ENCODE measurements at places on chromosomes 4 and X. TPM values are rescaled to one million over a fixed set of nuclear protein-coding genes. Genes with fewer than 3 reads are reported as not detected.
A peak's percentile ranks its signal among the peaks of the same experiment; 100 is the strongest.

GRCh38 chr4:79987401-79987800 is 85.6 kb downstream of the ANTXR2 start:
- H3K4me1 ChIP-seq = no peaks in the 10 kb centered on the region
- DNase-seq = no peak
- H3K27ac ChIP-seq = no peak overlapping the region
- no peaks in the 10 kb centered on the region for H3K27me3 ChIP-seq
- no peaks in the 10 kb centered on the region for H3K36me3 ChIP-seq

GRCh38 chr4:120839334-120839973 is 83.1 kb downstream of the PRDM5 start:
- H3K27ac ChIP-seq = no peak overlapping the region
- no peak overlapping the region for H3K4me3 ChIP-seq
- DNase-seq = no peak
- H3K27me3 ChIP-seq = no peaks in the 10 kb centered on the region

DNA sequence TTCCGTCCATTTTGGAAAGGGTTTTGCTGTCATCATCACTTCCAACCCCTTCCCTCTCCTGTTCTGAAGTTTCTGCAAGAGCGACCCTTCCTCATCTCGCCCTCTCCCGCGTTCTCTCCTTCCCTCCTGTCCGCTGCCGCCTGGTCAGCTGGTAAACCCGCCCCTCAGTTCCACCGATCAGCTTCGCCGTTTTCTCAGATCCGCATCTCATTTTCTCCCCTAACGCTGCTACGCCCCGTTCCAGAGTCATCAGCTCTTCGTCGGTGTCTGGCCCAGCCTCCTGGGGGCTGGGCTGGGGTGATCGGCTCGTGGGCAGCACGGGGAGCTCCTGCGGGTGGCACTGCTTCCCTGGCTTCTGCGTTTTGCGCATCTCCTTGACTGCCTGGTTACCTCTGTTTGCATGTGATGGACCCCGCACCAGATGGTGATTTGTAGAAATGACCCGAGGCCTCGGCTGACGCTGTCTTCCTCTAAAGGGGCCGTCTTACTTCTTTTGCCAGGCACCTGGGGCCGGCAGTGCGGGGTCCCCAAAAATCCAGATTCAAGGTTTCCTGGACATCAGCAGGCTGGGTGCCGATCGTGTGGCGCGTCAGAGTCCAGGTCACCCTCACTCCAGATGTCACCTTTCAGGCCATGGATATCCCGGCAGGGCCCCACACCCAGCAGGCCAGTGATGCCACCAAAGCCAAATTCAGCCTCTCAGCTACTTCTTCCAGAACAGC is 13.4 kb downstream of the CTBP1 start:
- peaks cover 29% of the 10 kb centered on the region for H3K4me1 ChIP-seq
- no peaks in the 10 kb centered on the region for H3K27me3 ChIP-seq
- no peak for DNase-seq
- H3K36me3 ChIP-seq = peaks cover 46% of the 10 kb centered on the region
- H3K4me3 ChIP-seq = no peak overlapping the region

Gene FGFBP2
- total RNA-seq = 2.9 TPM

- peak overlapping the region; percentile 98 for H3K4me3 ChIP-seq
- peak; percentile 80 for DNase-seq
- no peaks in the 10 kb centered on the region for H3K27me3 ChIP-seq
- H3K4me1 ChIP-seq = peaks cover 72% of the 10 kb centered on the region
- H3K27ac ChIP-seq = peak overlapping the region; percentile 100
Measured at GRCh38 chr4:38667085-38667893, 3.3 kb downstream of the KLF3 start.

DNA sequence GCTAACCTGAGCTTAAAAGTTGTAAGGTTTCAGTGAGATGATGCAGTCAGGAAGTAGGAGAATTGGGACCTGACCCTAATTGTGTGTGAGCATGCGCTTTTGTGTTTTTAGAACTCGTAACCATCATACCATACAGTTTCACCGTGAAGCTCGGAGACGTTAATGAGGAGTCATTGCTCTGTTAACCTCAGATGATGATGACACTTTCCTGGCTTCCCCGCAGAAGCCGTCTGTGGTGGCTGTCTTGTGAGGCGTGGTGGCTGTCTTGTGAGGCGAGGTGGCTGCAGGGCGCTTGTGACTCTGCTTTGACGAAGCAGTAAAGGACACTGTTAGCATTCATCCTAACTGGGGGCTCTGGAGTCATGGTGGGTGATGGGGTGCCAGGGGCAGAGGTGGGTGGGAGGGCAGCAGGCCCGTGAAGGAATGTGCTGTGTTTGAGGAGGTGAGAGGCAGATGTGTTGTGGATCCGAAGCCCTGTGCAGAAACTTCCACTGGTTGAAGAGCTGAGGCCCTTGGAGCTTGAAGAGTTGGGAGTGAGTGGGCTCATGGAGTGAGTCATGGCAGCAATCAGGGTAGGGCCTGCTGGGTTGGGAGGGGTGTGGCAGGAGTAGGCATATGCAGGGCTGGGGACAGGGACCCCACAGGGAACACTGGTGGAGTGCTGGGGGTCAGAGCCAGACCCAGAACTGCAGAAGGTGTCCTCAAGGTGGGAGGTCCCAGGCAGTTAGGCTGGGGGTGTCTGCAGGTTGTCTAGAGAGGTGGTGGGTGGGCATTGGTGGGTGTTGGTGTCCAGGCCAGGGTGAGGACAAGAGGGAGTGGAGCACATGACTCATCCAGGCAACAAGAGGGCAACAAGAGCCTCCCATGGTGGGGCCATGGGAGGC is 57.4 kb downstream of the NSD2 start:
- H3K4me1 ChIP-seq = no peaks in the 10 kb centered on the region
- no peaks in the 10 kb centered on the region for H3K36me3 ChIP-seq
- H3K27ac ChIP-seq = no peak overlapping the region
- DNase-seq = no peak

Gene CAPN6
- 0.42 TPM for total RNA-seq

- no peak for DNase-seq
- H3K36me3 ChIP-seq = no peaks in the 10 kb centered on the region
- H3K4me3 ChIP-seq = no peak overlapping the region
- H3K27me3 ChIP-seq = peaks cover 87% of the 10 kb centered on the region
Measured at GRCh38 chr4:112520598-112521122, 4.7 kb upstream of the NEUROG2 start.

Gene SRPX
- 48.3 TPM for total RNA-seq

GRCh38 chr4:21710179-21710835 is 238.3 kb downstream of the KCNIP4 start:
- no peaks in the 10 kb centered on the region for H3K36me3 ChIP-seq
- H3K27me3 ChIP-seq = no peaks in the 10 kb centered on the region
- no peaks in the 10 kb centered on the region for H3K4me1 ChIP-seq
- no peak for DNase-seq
- no peak overlapping the region for H3K4me3 ChIP-seq

DNA sequence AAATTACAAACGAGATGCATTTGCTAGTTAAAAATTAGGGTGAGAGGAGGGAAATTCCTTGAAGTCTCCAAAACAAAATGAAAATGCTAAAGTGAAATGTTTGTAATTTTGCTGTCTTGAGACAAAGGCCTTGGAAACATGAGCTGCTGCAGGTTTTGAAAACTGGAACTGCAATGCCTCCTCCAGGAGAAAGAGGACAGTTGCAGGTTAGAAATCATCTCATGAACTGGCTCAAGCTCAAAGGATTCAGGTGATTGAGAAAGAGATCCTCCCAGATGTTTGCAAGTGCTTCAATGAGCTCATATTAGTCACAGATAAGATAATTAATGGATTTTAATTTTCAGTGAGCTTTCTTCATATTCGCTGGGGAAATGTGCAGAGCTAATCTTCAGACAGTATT is 32.4 kb downstream of the SMPX start:
- H3K36me3 ChIP-seq = no peaks in the 10 kb centered on the region
- DNase-seq = no peak
- peak overlapping the region; percentile 80 for H3K27ac ChIP-seq
- peaks cover 6% of the 10 kb centered on the region for H3K4me1 ChIP-seq
- no peaks in the 10 kb centered on the region for H3K27me3 ChIP-seq
- no peak overlapping the region for H3K4me3 ChIP-seq

Gene ANKRD50
- 4.2 TPM for total RNA-seq

GRCh38 chrX:7314425-7314824 is 166.5 kb upstream of the PUDP start:
- H3K27ac ChIP-seq = no peak overlapping the region
- no peaks in the 10 kb centered on the region for H3K4me1 ChIP-seq
- no peaks in the 10 kb centered on the region for H3K27me3 ChIP-seq
- H3K4me3 ChIP-seq = no peak overlapping the region

DNA sequence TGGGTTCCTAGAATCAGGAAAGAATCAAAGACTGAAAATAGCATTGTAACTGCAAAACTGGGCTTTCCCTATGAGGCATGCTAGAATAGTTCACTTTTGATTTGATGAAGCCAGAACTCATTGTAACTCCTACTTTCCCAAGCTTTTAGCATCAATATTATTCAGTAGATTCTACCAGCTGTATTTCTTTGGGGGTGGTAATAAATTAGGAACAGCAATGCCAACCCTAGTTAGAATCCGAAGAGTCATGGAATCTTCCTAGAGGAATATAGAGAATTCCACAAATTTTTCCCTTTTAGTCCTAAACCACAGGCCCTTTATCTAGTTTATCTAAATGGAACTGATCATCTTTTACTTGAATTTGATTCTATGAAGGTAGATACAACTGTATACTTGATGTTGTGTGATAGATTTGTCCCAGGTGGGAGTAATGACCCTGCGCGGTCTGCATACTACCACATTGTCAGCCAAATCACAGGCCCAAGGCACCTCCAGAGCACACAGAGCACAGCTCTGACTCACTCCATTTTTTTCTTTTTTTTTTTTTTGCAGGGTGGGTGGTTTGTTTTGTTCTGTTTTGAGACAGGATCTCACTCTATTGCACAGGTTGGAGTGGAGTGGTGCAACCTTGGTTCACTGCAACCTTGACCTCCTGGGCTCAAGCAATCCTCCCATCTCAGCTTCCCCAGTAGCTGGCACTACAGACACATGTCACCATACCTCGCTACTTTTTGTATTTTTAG is 66.6 kb downstream of the EDNRA start:
- no peaks in the 10 kb centered on the region for H3K36me3 ChIP-seq
- H3K27ac ChIP-seq = no peak overlapping the region
- no peaks in the 10 kb centered on the region for H3K4me1 ChIP-seq
- DNase-seq = no peak
- no peak overlapping the region for H3K4me3 ChIP-seq
- H3K27me3 ChIP-seq = no peaks in the 10 kb centered on the region

GRCh38 chrX:49308604-49309269 is 5.3 kb downstream of the GAGE10 start:
- no peaks in the 10 kb centered on the region for H3K36me3 ChIP-seq
- no peaks in the 10 kb centered on the region for H3K27me3 ChIP-seq
- peak overlapping the region; percentile 61 for H3K4me3 ChIP-seq
- H3K27ac ChIP-seq = peak overlapping the region; percentile 61
- DNase-seq = no peak

- no peak for DNase-seq
- H3K27me3 ChIP-seq = no peaks in the 10 kb centered on the region
- H3K27ac ChIP-seq = no peak overlapping the region
- H3K4me1 ChIP-seq = no peaks in the 10 kb centered on the region
- no peaks in the 10 kb centered on the region for H3K36me3 ChIP-seq
Measured at GRCh38 chrX:5236096-5236495, 992.6 kb downstream of the NLGN4X start.

DNA sequence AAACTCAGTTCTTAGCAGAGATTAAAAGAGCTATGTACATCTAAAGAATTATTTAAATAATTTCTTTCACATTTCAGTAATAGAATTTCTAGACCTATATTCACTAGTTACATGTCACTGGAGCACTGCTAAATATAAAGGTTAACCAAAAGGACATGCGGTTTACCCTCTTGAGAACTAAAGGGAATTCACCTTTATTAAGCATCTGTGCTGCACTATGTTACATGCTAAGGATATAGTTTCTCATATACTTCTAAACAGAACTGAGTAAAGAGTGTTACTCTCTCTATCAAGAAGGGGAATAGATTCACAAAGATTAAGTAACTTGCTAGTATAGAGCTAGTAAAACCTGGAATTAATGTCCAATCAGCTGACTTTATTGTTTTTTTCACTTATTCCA is 7.6 kb downstream of the SPIN3 start:
- H3K27me3 ChIP-seq = no peaks in the 10 kb centered on the region
- no peaks in the 10 kb centered on the region for H3K4me1 ChIP-seq
- no peaks in the 10 kb centered on the region for H3K36me3 ChIP-seq
- no peak overlapping the region for H3K27ac ChIP-seq

DNA sequence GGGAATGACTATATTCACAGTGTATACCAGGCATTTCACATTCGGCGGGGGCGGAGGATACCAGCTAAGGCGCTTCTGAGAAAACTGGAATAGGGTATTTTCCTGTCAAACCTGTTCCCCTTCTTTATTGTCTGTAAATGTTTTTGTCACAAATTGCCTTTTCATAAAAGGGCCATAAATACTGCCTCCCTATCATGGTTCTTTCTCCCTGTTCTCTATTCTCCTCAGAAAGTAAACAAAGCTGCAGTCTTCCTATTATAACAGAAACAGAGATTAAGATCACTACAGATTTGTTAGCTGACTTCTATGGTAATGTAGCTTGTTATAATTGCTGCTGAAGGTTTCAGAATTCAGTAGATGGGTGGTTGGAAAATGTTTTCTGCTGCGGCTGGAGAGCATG is 32.2 kb downstream of the MID2 start:
- no peaks in the 10 kb centered on the region for H3K36me3 ChIP-seq
- no peaks in the 10 kb centered on the region for H3K4me1 ChIP-seq
- H3K27ac ChIP-seq = no peak overlapping the region
- no peak overlapping the region for H3K4me3 ChIP-seq
- no peaks in the 10 kb centered on the region for H3K27me3 ChIP-seq
- no peak for DNase-seq

DNA sequence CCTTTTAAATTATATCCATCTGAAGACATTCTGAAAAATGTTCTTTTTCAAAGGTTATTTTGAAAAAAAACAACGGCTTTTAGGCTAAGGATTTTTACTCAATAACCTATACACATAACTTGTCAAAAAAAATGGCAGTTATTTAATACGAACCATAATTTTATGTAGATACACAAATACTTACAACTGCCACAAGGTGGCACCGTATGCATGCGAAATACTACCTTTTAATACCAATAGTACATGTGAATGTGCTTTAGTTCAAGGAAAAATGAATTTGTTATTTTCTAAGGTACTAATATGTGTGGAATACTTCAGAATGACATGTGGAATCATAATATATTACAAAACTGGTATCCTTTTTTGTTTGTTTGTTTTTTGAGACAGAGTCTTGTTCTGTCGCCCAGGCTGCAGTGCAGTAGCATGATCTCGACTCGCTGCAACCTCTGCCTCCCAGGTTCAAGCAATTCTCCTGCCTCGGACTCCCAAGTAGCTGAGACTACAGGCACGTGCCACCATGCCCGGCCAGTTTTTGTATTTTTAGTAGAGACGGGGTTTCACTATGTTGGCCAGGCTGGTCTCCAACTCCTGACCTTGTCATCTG is 4.6 kb upstream of the MAD2L1 start:
- no peaks in the 10 kb centered on the region for H3K36me3 ChIP-seq
- H3K4me3 ChIP-seq = no peak overlapping the region
- DNase-seq = no peak
- no peaks in the 10 kb centered on the region for H3K27me3 ChIP-seq
- no peak overlapping the region for H3K27ac ChIP-seq
- H3K4me1 ChIP-seq = peaks cover 28% of the 10 kb centered on the region

GRCh38 chrX:124769166-124769565 is 422.8 kb downstream of the SH2D1A start:
- H3K4me1 ChIP-seq = no peaks in the 10 kb centered on the region
- no peaks in the 10 kb centered on the region for H3K27me3 ChIP-seq
- no peak overlapping the region for H3K4me3 ChIP-seq
- H3K36me3 ChIP-seq = no peaks in the 10 kb centered on the region
- H3K27ac ChIP-seq = no peak overlapping the region
- DNase-seq = no peak

Gene NIPAL1
- total RNA-seq = 0.51 TPM

- DNase-seq = no peak
- H3K4me1 ChIP-seq = no peaks in the 10 kb centered on the region
- H3K4me3 ChIP-seq = no peak overlapping the region
Measured at GRCh38 chr4:153643406-153644383, 40.4 kb upstream of the TLR2 start.

Data from gastrocnemius medialis (tissue), 4 donors.